ENCODE measurements at places on chromosomes 7 and 10.

GRCh38 chr7:35280902-35281301, 27.0 kb upstream of the TBX20 start:
- DNase-seq = no peak

- no peak for DNase-seq
Measured at GRCh38 chr10:50550291-50550839, 73.4 kb downstream of the SGMS1 start.

DNA sequence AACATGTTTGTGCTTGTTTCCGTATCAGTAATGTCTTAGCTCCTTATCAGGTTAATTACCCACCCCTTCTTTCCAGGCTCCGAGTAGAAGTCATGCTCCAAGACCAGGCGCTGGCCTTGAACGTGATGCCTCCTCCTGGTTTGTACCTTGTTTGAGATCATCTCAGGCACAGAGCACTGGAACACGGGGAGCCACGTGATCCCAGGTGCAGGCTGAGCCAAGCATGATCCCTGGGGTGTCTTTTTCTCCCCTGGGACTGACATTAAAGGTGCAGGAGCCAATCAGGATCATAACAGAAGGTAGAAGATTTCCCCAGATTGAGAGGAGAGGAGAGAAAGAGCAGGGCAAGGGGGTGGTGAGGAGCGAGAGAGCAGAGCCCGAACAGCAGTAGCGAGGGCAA, 626.1 kb upstream of the GALNT17 start:
- no peak for DNase-seq

- no peak for DNase-seq
Measured at GRCh38 chr10:62981096-62981495, 152.0 kb upstream of the NRBF2 start.

DNA sequence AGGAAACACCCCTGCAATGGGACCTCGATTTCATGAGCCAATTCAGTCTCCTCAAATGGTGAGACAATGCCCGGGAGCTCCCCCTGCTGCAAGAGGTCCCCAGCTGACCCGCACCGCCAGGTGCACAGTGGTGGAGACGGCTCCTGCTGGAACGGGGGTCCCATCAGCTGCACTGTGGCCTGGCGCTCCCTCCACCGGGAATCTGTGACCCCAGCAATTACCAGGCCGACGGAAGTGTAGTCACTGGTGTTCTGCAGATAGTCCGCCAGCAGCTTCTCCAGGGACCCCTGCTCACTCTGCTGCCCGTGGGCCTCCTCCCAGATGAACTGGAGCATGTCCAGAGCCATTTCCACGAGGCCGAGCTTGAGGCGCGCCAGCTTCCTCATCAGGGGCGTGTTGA, 64.9 kb upstream of the NKX6-2 start:
- no peak for DNase-seq

DNA sequence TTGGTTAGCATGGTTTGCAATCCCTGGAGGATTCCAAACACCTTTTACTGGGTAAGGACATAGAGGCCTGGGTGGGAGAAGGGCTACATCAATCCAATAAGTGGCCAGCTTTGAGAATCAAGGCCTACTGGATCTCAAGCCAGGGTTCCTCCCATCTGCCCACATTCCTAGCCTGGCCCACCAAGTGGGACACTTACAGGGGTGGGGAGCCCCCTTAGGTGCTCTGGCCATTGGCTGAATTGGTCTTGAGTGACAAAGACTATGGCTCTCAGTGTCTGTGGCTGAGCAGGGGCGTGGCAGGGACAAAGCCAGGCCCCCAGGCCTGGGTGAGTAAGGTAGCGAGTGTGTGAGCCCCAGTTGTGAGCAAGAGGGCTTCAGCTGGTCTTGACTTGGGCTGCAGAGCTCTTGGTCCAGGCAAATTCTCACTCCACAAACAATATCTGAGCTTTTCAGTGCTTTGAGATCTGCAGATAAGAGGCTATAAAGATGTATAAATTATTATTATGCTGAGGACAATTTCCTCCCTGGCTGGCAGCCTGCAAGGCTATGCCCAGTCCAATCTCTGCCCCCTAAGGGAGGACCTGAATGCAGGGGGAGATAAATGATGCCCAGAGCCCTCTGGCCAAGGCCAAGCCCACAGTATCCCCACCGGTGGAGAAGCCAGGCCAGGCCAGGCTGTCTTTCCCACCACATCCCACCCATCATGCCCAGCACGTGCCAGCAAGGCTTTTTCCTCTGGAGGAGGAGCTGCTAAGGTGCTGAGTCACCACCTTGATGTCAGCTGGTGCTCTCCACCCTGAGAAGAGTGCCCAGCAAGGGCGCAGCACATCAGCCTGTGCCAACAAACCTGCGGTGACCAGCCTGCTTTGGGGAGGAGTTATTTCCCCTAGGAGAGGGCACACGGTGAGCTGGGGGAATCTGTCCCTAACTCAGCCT, 80.7 kb upstream of the DUSP5 start:
- DNase-seq = no peak

All from GM12864 (cell line).